ENCODE measurements at places on chromosomes 4 and X.

DNA sequence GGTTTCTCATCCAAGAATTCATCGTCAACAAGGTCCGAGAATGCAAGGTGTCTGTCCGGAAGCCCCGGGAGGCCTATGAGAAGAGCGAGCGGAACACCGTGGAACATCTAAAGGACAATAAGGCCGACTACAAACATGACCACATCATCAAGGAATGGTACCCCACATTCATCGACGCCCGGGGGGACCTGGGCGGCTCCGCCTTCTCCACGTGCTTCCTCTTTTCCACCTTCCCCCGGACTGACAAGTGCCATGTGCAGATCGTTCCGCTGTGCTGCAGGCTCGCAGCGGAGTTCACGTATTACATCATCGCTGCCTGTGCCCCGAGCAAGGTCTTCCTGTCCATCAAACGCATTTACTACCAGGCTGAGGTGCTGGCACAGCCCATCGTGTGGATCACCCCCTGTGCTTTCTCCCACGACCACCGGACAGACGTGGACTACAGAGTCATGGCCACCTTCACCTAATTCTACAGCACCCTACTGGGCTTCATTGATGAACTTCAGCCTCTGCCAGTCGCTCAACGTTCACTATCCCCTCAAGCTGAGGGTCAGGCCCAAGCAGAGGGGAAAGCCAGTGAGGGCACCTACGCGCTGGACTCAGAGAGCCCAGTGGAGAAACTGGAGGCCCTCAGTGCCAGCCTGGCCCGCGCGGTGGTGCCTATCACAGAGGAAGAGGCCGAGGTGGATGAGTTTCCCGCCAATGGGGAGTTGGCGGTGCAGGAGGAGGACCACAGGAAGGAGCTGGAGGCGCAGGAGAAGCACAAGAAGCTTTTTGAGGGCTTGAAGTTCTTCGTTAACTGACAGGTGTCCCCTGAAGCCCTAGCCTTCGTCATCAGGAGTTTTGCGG lies 125.9 kb upstream of the PABPC4L start:
- no peak for DNase-seq

GRCh38 chr4:182968917-182969650 lies 51.9 kb upstream of the DCTD start:
- DNase-seq, result no peak

- DNase-seq, result no peak
Observed at GRCh38 chr4:2767705-2768074, 11.6 kb upstream of the TNIP2 start.

DNA sequence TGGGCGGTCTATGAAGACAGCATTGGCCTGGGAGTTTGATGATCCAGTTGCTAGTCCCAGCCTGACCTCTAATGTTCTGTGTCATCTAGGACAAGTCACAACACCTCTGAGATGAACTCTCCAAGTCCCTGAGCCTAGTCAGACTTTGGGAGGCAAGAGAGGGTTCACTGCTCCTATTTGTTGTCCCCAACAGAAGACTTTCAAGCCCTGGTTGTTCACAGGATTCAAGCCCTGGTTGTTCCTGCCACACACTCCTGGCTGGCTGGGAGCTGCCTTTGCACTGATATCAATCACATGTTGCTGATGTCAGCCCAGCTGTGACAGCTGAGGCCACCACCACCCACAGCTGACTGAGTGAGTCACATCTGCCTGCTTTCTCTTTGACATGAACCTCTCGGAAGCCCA lies 253.2 kb upstream of the RASGEF1B start:
- DNase-seq, result peak; percentile 72

DNA sequence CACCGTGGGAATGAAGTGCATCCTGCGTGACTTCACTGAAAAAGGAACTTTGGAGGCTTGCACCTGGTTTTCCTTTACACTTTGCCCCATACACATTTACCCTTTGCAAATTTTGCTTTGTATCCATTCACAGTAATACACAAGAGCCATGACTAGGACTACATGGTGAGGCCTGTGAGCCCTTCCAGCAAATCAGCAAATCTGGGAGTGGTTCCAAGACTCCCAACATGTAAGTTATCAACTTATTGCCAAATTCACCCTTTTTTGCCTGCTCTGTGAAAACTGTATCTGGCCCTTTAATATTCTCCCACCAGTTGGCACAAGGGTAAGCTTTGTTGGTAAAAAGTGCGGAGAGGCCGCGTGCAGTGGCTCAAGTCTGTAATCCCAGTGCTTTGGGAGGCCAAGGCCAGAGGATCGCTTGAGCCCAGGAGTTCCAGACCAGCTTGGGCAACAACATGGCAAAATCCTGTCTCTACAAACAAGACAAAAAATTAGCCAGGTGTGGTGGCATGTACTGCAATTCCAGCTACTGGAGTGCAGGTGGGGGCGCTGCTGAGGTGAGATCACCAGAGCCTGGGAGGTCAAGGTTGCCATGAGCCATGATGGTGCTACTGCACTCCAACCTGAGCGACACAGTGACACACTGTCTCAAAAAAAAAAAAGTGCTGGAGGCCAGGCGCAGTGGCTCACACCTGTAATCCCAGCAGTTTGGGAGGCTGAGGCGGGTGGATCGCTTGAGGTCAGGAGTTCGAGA lies 5.0 kb downstream of the PRMT9 start:
- no peak for DNase-seq

- peak; percentile 71 for DNase-seq
Observed at GRCh38 chr4:83252782-83253405, 31.7 kb downstream of the COQ2 start.

DNA sequence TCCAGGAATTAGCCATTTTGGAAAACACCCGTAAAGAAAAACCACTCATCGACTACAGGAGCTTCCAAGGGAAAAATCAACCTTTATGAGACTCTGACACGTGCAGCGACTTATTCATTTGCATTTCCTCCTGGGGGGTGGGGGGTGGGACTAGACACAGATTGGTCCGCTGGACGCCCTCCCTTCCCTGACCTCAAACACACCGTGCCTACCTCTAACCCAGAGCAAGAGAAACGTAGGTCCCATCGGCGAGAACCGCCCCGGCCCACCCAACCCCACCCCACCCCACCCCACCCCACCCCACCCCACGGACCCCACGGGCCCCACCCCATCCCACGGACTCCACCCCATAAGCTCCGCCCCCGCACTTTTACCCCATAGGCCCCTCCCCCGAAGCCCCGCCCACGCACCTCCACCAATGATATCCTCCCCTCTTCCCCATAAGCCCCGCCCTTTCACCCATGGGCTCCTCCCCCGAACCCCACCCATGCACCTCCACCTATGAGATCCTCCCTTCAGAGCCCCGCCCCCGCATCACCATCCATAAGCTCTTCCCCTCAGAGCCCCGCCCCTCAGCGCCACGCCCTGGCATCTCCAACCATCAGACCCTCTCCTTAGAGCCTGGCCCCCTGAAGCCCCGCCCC lies 1.1 kb downstream of the GTPBP6 start:
- no peak for DNase-seq

DNA sequence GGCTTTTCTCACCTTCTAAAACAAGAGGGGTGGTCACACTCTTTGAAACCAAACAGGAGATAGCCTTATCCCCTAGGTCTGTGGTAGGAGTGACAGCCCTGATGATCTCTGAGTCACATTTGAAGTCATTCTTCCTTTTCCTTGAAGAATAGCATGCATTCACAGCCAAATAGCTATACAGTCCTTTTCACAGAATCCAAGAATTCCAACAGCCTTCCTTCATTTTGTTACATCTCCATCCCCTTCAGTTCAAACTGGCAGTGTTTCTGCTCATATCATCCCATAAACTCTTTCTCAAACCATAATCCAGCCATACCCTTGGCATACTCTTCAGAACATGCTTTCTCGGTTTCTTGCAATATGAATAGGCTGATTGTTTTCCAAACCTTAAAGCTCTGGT lies 33.3 kb upstream of the TMEM184C start:
- no peak for DNase-seq

GRCh38 chr4:124711471-124712371 lies 811 bp downstream of the ANKRD50 start:
- DNase-seq, result peak; percentile 68

DNA sequence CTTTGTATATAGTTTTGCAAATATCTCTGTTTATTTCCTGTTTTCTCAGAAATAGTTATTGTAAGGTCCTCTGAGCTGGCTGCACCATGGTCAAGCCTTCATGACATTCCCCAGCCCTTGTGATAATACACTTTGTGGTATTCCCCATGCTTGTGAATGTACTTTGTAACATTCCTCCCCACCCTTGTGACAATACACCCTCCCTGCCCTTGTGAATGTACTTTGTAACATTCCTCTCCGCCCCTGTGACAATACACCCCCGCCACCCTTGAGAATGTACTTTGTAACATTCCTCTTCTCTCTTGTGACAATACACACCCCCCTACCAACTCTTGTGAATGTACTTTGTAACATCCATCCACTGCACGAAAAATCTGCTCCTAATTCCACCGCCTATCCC lies 530.7 kb downstream of the CENPC start:
- no peak for DNase-seq

- DNase-seq, result no peak
Observed at GRCh38 chrX:27565992-27566391, 24.2 kb upstream of the DCAF8L2 start.

DNA sequence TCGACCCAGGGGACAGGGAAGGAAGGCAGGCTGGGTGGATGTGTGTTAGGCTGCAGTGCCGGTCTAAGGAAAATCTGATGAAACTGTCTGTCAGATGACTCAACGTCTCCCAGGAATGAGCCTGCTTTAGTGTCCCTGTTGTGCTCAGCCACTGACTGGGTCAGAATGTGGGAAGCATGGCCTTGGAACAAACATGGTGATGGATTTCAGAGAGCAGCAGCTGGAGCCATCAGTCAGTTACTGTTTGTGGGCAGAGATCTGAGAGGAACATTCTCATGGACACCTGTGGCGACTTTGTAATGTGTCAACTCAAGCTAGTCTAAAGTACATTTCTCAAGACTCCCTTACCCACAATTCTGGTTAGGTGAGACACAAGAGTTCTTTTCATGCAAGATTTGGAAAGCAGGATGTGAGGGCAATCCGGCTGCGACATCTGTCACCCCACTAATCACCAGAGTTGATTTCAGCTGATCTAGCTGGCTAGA lies 63.2 kb downstream of the ANAPC10 start:
- no peak for DNase-seq

- DNase-seq, result no peak
Observed at GRCh38 chr4:147440442-147440841, 40.5 kb upstream of the EDNRA start.

DNA sequence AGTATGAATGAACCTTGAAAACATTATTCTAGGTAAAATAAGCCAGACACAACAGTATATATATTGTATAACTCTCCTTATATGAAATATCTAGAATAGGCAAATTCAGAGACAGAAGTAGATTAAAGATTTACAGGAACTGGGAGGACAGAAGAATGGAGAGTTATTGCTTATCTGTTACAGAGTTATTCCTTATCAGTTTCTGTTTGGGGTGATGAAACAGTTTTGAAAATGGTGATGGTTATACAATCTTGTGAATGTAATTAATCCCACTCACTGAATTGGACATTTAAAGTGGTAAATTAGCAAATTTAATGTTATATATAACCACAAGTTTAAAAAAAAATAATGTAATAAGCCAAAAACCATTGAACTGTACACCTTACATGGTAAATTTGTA lies 14.5 kb upstream of the EXOC1 start:
- DNase-seq, result no peak

GRCh38 chrX:115583496-115584004 lies 22.6 kb downstream of the PLS3 start:
- peak; percentile 6 for DNase-seq

DNA sequence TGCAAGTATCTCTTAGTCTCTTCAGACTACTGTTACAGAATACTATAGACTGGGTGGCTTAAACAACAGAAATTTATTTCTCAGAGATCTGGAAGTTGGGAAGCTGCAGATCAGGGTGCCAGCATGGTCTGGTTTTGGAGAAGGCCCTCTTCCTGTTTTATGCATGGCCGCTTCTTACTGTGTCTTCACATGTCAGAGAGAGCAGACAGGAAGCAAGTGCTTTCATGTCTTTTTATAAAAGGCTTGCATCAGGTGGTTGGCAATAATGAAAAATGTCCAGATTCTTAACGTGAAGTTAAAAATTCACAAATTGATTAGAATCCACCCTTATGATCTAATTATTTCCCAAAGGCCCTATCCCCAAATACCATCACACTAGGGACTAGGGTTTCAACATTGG lies 284.9 kb downstream of the RPA4 start:
- no peak for DNase-seq

DNA sequence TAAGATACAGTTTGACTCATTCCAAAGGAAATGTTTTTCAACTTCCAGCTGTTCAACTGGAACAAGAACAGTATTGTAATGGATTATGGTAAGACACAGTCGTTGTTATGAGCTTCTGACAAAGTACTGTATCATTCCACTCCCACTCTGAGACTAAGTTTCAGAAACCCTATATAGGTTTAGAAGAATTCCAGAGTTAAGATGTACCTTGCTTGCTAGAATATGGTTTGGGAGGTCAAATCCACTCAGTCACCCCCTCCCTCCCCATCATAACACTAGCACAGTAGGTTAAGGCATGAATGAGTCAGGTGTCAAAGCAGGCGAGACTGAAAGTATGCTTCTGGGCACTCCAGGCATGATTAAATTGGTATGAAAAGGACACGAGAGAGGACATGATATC lies 339.7 kb downstream of the DMD start:
- no peak for DNase-seq

GRCh38 chrX:152896450-152896849 lies 1.4 kb upstream of the ZNF185 start:
- DNase-seq, result no peak

DNA sequence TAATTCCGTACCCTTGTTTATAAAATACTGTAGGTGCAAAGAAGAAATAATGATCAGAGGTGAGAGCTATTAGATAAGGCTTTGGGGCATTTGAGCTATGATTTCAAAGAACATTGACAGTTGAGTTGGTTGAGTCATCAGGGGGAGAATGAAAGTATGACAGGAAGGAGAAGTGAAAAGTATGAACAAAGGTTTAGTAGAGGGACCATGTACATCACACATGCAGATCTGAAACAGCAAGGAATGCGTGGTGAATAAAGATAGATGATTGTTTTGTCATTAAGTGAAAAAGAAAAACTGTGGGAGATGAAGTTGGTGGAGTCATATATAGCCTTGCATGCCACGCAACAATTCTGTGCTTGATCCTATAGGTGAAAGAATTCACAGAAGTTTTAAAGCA lies 163.1 kb downstream of the ARAP2 start:
- DNase-seq, result no peak

GRCh38 chrX:103338663-103339062 lies 8.6 kb downstream of the TCEAL7 start:
- no peak for DNase-seq

- DNase-seq, result no peak
Observed at GRCh38 chr4:150827226-150827625, 187.9 kb downstream of the LRBA start.

Measured in H4 (cell line).